ENCODE measurements at places on chromosomes 11 and 22.

DNA sequence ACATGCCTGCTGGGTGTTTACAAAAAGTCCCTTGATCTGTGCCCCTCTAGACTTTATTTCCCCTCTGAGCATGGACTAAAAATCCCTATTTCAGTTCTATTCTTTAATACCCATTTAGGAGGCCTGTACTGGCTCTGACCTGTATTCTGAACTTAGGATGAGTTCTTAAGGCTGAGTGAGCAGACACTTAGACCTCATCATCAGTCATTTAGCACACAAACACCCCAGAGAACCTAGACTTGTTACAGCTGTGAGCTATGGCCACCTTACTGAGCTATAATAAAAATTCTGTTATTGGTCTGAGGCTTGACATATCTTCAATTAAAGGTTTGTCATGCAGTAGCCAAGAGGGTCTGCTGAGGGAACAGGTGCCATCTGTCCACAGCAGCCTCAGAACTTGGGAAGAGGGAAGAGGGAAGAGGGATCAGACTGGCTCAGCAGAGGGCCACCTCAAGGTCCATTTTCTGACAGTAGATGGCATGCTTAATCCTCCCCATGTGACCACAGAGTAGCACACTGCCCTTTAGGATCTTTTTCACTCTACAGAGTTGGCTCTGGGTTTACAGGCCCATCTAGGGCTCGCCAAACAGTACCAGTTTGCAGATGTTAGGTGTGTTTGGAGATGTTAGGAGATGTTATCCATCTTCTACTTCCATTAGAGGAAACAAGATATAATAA lies 30.2 kb upstream of the RRM1 start:
- no peak for DNase-seq

- no peak for DNase-seq
These were observed 470.0 kb downstream of the BUD13 start for GRCh38 chr11:116302756-116303155.

DNA sequence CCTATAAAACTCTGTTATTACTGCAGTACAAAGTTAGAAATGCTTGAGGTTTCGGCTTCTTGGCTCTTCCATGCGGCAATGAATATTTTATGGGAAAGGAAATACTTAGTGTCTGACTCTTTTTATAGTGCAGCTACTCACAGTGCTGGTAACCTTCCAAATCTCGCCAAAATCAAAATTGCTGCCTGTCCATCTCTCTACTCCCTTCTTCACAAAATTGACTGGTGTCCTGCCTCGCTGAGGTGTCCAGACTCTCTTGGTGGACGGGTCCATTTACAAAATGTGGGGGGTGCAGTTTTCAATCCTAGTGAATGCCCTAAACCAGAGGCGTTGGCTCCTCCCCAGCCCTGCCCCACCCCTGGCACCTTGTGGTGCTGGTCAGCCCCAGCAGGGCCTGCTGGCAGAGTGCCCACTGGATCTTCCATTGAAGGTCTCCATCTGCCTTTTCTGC lies 73.5 kb downstream of the ZBTB16 start:
- DNase-seq = no peak

DNA sequence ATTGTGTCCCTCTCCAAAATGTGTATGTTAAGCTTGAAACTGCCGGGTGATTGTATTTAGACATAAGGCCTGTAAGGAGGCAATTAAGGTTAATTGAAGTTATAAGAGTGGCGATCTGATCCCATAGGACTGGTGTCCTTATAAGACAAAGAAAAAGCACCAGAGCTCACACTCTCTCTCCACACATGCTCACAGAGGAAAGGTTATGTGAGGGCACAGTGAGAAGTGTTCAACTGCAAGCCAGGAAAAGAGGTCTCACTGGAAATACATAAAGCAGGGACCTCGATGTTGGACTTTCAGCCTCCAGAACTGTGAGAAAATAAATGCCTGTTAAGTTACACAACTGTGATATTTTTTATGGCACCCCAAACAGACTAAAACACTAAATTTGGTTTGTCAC lies 1233.8 kb upstream of the CNTN5 start:
- no peak for DNase-seq

GRCh38 chr22:32204040-32204855 lies 625 bp downstream of the RFPL2 start:
- DNase-seq = no peak

DNA sequence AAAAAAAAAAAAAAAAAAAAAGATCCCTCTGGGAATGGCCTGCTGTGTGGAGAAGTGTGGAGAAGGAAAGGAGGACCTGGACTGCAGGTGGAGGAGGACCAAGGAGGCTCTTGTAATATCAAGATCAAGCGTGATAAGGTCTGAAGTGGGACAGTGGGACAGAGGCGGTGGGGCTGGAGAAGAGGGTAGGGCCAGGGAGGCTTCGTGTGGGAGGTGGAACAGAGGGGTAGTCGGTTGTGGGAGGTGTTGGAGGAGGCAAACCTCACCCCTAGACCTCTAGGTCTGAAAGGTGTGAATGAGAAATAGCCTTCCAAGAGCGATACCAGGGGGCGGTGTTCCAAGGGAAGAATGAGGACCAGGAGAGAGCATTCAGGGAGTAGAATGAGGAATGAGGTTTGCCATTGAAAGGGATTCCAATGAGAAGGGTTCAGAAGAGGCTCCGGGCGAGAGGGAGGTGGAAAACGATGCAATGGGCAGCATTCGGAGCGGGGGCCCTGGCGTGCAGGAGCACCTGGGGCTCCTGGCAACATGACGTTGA lies 44.2 kb downstream of the MCHR1 start:
- no peak for DNase-seq

DNA sequence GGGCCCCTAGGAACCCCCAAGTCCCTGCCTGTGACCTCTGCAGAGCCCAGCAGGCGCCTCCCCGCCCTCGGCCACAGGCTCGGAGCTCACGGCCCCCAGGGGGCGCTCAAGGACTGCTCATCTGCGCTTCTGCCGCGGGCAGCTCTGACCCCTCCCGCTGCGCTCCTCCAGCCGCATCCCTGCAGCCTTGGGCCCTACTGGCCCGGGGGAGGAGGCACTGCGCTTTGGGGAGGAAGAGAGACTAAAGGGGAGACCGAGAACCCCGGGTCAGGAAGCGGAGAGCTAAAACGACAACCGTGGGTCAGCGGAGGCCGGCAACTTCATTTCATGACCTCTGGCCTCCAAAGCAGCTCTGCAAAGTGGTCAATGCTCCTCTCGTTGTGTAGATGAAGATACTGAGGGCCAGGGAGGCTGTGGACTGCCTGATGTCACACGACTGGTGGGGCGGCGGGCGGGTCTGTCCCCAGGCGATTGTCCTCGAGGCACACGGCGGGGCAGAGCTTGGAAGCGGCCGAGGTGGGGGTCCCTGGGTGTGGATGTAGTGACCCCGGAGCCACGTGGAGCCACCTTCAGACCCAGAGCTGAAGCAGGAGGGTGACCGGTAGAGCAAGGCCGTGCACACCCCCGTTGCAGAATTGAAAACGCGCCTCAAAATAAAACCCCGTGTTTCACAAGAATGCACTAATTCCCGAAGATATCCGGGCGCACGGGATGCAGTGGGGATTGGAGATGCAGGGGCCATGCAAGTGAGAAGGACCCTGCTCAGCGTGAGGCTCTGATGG lies 2.7 kb upstream of the KRTAP5-6 start:
- peak; percentile 60 for DNase-seq

DNA sequence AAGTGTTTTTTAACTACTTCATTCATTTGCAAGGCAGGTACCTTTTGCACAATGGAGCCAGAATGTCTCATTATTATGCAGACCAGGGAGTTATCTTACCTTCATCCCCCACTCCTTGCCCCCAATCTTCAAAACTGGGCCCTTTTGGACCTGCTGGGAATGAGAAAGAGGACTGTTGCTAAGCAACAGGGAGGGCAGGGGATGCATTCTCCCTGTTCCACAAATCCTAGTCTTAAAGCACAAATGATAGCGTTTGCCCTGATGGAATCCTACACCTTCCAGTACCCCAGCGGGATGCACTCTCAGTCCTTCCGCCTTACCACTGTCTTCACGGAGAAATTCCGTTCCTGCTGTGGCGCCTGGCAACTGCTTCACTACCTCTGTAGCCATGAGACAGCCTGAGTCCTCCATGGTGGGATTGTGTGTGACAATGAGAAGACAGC lies 4.1 kb upstream of the KCNJ1 start:
- DNase-seq = no peak

DNA sequence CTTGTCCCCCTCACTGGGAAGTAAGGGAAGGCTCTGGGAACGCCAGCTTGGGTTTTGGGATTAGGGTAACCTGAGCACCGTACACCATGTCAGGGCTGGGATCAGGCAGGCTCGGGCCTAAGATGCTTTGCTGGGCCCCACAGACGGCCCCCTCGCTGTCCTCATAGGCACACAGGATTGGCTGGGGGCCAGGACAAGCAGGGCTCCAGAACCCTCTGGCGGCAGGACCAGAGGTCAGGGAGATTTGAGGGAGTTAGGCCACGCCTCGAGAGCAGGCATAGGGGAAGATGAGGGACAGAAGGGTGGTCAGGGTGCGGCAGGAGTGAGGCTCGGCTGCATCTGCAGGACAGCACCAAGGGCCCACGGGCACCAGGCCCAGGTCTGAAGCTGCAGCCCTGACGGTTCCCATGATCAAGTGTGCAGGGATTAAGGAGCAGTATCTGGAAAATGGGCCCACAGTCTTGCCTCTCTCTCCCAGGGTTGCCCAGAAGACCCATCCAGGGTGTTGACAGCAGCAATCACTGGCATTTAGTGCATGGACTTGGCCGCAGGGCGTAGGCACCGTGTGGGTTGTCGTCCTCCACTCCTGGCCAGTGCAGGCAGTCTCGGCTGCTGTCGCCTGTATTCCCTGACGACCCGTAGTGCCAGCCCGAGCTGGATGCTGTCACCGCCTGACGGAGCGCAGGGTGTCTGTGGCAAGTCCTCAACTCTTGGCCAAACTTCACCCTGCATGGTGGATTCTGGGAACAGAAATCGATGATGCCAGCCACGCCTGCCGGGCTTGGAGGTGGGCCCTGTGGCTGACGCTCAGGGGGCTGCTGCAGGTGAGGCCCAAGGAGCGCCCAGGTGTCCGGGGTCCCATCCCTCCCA lies 15.7 kb upstream of the GNB1L start:
- DNase-seq = no peak

DNA sequence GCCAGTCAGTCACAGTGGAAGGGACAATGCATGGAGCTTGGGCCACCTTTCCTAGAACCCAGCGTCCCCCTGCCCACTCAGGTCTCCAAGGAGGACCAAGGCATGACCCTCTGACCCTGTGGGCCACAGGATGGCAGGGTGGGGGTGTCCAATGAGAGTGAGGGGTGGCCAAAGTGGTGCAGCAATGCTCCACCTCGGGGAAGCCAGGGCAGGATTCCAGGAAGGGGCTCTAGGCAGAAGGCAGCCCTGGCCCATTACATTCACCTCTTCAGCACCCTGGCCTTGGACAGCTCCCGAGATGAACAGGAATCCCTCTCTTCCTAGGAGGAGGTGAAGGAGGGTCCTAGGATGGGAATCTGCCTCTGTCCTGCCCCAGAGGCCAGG lies 597.5 kb downstream of the BRD1 start:
- DNase-seq = no peak

DNA sequence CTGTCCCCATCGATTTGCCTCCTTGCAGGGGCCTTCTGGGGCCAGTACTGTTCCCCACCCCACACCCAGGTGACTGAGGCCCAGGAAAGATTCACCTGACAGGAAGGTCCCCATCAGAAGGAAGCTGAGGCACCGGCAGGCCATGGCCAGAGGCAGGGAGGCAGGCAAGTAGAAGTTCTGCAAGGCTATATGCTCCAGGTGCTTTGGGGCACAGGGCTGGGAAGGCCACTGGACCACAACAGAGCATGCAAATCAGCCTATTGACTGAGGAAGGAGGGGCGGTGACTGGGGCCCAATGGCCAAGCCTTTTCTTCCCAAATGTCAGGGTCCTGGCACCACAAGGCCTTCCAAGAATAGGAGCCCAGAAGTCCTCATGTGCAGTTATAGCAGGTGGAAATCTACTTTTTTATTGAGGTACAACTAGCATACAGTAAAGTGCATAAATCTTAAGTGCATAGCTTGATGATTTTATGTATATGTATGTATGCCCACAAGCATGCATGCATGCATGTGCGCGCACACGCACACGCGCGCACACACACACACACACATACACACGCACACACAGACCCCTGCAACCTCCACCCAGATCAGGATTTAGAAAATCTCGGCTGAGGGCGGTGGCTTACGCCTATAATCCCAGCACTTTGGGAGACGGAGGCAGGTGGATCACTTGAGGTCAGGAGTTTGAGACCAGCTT lies at the start of gene VPREB3:
Gene VPREB3 (minus strand): TSS at position 206 of the 700 bp plus-strand sequence. CDS start 62 bp downstream, at position 144.
- no peak for DNase-seq

DNA sequence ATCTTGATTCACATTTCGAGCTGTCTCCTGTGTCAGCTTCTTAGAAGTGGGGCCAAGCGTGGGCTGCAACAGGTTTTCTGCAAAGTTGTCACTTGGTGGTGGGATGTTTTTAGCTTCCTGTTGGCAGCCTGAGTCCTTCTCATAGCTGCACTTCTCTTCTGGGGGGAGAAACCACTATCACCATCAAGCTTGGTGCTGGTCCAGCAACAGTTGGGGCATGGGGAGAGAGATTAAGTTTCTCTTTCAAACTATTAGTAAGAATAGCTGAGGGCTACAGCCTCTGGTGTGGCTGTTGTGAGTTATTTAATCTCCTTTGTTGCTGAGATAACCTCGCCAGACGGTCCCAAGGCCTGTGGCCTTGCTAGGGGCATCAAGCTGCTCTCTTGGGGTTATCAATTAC lies 123.3 kb upstream of the CRYBB3 start:
- no peak for DNase-seq

- DNase-seq = no peak
These were observed 1.5 kb downstream of the PRRG4 start for GRCh38 chr11:32831221-32831620.

DNA sequence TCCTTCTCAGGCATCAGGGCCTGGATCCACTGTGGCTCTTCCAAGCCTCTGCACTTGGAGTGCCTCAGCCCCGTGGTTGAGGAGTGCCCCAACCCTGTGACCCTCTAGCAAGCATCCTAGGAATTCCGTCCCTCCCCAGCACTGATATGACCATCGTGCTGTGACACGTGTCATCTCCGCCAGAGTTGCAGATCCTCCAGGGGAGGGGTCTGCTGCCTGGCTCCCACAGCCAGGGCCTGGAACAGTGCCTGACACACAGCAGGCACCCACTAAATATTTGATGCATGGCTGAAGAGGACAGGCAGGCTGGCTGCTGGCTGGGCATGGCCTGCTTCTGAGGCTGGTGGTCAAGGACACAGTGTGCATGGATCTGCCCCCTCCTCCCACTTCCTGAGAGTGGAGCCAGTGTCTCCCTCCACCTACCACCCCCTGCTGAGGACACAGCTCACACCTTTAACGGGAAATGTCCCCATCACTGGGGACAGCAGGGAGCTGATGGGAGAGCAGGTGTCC lies 1.7 kb upstream of the CD81 start:
- no peak for DNase-seq

DNA sequence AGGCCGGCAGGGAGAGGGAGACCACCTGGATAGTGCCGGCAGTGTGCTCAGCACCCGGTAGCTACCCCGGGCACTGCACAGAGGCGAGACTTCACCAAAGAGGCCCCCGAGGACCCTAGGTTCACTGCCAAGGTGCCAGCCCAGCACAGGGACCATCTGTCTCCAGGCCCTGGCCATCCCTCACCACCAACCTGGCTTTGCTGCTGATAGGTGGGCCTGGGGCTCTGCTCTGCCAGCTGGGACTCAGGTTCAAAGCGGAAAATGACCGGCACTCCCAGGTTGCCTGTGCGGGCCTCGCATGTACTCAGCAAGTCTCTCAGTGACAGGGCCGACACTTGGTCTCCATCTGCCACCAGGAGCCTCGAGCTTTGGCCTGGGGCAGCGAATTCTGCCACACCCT lies 812.2 kb downstream of the BRD1 start:
- no peak for DNase-seq

Data from iPS DF 19.7 (cell line).